T-helper 17 cell (primary cell): ENCODE measurements at places on chromosomes 2 and 18.
A peak's percentile ranks its signal among the peaks of the same experiment; 100 is the strongest.

- no peak overlapping the region for H3K27ac ChIP-seq
- H3K36me3 ChIP-seq = no peaks in the 10 kb centered on the region
- H3K27me3 ChIP-seq = peaks cover 9% of the 10 kb centered on the region
These were observed 50.4 kb downstream of the NCKAP5 start for GRCh38 chr2:133517876-133518275.

DNA sequence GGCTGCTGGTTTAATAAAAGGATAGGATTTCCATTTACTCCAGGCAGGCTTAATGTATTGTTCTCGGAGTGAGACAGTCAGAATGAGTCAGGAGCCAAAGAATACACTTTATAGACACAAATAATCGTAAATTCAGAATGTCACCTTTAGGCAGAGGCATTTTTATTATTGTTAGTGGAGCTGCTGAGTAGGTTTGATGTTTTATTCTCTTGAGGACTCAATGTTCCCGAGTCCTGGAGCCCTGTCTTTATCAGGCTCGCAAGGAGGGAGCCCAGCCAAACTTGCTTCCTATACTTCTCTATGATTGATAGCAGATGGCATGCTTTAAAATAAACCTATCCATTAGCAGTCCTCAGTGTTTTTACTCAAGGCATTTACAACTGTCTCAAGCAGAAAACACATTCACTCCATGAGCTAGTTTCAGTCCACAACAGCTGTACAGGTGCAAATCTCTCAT, 492.3 kb upstream of the ZEB2 start:
- no peaks in the 10 kb centered on the region for H3K4me1 ChIP-seq
- peaks cover 11% of the 10 kb centered on the region for H3K27me3 ChIP-seq
- DNase-seq = no peak
- H3K36me3 ChIP-seq = no peaks in the 10 kb centered on the region

- no peak for DNase-seq
- H3K27ac ChIP-seq = no peak overlapping the region
- H3K27me3 ChIP-seq = peaks cover 75% of the 10 kb centered on the region
- H3K4me1 ChIP-seq = peaks cover 36% of the 10 kb centered on the region
- H3K36me3 ChIP-seq = peaks cover 9% of the 10 kb centered on the region
- peak overlapping the region; percentile 83 for H3K4me3 ChIP-seq
These were observed 2.4 kb downstream of the CYP26B1 start for GRCh38 chr2:72145289-72145657.

- peaks cover 41% of the 10 kb centered on the region for H3K27me3 ChIP-seq
- DNase-seq = no peak
- no peak overlapping the region for H3K4me3 ChIP-seq
- H3K4me1 ChIP-seq = no peaks in the 10 kb centered on the region
These were observed 128.0 kb upstream of the MSH6 start for GRCh38 chr2:47654790-47655562.

- no peak for DNase-seq
- H3K27me3 ChIP-seq = no peaks in the 10 kb centered on the region
- H3K4me1 ChIP-seq = peaks cover 7% of the 10 kb centered on the region
- H3K27ac ChIP-seq = peak overlapping the region; percentile 29
- H3K4me3 ChIP-seq = no peak overlapping the region
These were observed 88.2 kb downstream of the DTNB start for GRCh38 chr2:25585189-25585588.

- DNase-seq = no peak
- H3K4me3 ChIP-seq = no peak overlapping the region
These were observed 158.5 kb upstream of the ACVR2A start for GRCh38 chr2:147686365-147686764.

- no peaks in the 10 kb centered on the region for H3K4me1 ChIP-seq
- H3K36me3 ChIP-seq = peaks cover 2% of the 10 kb centered on the region
- H3K27ac ChIP-seq = no peak overlapping the region
These were observed 18.8 kb upstream of the DTNB start for GRCh38 chr2:25692143-25692542.

DNA sequence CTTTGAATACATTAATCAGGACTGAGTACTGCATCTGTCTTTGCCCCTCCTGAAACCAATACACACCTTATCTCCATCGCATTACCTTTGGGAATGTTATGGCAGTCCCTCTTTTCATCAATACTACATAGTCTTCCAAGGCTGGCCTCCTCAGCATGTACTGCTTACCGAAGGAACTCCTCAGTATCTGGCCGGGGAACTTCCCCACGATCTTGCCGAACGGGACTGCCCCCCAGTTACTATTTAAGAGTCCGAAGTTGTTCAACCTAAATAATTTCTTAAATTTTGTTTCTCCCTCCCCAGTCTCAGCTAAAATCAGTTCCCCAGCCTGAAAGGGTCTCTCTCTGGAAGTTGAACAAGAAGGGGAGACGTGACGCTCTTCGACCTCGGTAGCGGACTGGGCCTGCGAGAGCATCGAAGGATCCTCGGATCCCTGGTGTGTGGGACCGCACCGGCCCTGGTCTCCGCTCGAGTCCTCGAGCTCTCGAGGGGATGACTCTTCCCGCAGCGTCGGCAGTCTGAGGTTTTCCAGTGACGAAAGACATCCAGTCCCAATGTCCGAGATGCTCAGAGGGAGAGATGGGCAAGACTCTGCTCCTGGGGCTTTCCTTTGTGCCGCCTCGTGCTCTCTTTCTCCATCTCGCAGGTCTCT, 489 bp downstream of the TRMT61B start:
- H3K27me3 ChIP-seq = no peaks in the 10 kb centered on the region
- peaks cover 21% of the 10 kb centered on the region for H3K4me1 ChIP-seq
- DNase-seq = peak; percentile 6
- H3K36me3 ChIP-seq = peaks cover 3% of the 10 kb centered on the region
- H3K27ac ChIP-seq = peak overlapping the region; percentile 98
